Immature natural killer cell (primary cell): ENCODE measurements at places on chromosomes 7 and 10. TPM values are rescaled to one million over a fixed set of nuclear protein-coding genes. Genes with fewer than 3 reads are reported as not detected.

Gene AKR1D1
- not detected for polyA plus RNA-seq

Gene PIP
- polyA plus RNA-seq: not detected

Gene ZKSCAN5
- 9.4 TPM for polyA plus RNA-seq

Gene TWIST1
- polyA plus RNA-seq: not detected

Gene JMJD1C
- 13.4 TPM for polyA plus RNA-seq

Gene SGCE
- polyA plus RNA-seq: 2.6 TPM

Gene INHBA
- not detected for polyA plus RNA-seq

Gene OR6B1
- not detected for polyA plus RNA-seq

Gene KEL
- not detected for polyA plus RNA-seq

Gene ADAP1
- 49.7 TPM for polyA plus RNA-seq

Gene DENND2A
- not detected for polyA plus RNA-seq

Gene MMP21
- not detected for polyA plus RNA-seq

Gene HUS1
- 44.8 TPM for polyA plus RNA-seq

Gene EGFR
- not detected for polyA plus RNA-seq

Gene GRM8
- polyA plus RNA-seq: not detected

Gene PKD2L1
- not detected for polyA plus RNA-seq

Gene PPP1R3A
- not detected for polyA plus RNA-seq
